Inflammatory macrophage treated with lipopolysaccharide for 1 hour (primary cell): ENCODE measurements at places on chromosomes 1 and 21.

GRCh38 chr1:98797506-98797905, 136.0 kb downstream of the SNX7 start:
- no peak for DNase-seq

DNA sequence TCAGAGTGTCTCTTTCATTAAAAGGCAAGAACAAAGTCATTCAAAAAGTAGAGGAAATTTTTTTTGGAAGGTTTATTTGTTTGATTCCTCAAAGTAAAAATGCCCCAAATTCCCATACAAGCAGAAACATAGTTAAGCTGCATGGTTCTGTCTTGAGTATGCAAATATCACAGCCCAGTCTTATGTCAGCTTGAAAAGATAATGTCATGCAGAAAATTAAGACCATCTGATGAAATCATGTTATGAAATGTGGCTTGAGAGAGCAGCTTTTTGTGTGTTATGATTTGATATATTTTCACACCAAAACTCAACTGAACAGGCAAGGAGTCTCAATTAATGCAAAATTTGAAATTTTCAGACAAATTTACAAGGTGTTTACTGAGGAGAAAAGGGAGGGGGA, 411.0 kb downstream of the LMO4 start:
- DNase-seq = no peak

DNA sequence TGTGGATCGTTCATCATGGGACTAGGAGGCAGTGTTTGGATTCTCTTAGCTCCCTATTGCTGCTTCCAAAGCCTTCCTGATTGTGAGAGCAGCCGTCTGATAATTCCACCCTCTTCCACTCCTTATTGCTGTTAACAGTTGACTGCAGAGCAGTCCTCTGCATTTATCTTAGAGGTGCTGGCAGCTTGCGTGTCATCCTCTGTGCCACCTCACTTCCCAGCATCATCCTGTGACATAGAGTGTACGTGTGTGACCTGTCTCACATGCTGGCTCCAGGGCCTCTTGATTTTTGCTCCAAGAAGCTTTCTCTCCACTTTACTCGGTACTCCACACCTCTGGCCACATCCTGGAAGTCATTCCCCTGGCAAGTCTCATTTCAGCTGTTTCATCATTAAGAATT, 53.0 kb upstream of the DYNLT5 start:
- DNase-seq = no peak

DNA sequence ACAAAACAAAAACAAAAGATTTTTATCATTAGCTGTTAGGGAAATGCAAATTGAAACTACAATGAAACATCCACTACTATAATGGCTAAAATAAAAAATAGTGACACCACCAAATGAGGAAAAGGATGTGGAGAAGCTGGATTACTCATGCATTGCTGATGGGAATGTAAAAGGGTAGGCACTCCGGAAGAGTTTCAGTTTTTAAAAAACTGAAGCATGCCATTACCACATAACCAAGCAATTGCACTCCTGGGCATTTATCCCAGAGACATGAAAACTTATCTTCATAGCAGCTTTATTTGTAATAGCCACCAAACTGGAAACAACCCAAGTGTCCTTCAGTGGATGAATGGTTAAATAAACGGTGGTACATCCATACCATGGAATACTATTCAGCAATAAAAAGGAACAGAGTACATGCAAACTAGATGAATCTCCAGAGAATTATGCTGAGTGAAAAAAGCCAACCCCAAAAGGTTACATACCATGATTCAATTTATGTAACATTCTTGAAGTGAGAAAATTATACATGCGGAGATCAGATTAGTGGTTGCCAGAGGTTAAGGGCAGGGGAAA, 14.5 kb upstream of the CFAP298 start:
- no peak for DNase-seq

DNA sequence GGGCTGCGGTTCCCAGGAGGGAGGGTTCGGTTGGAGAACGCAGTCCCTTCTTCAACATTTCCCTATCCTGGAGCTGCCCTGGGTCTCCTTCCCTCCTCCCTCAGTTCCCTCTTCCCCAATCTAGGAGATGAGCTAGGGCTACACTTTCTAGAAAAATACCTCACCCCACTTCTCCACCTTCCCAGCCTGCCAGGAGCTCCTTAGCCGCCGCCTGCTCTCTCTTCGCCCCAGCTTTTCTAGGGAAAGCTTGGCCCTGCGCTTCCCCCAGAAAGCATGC, 488 bp upstream of the ADAMTS1 start:
- DNase-seq = no peak

- no peak for DNase-seq
These were observed 34.3 kb upstream of the EDEM3 start for GRCh38 chr1:184788970-184789369.
